ENCODE measurements at places on chromosomes 3 and 15.

DNA sequence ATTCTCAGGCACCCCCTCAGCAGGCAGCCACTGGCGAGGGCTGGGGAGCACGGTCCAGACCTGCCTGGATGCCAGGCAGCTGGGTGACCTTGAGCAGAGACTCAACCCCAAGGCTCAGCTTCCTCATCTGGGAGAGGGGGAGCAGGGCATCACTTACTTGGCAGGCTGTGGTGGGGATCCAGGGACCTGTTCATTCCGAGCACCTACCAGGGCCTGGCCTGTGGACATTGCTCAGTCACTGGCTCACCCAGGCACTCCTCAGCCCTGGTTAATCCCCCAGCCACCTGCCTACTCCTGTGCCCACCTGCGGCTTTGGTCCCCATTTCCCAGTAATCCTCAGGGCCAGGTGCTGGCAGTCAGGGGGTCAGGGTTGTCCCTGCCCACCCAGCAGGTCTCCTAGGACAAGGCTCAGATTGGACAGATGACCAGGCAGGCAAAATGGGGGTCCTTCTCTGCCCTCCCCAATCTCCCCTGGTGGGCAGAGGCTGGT lies 9.3 kb upstream of the RPL29 start:
- no peak for DNase-seq

DNA sequence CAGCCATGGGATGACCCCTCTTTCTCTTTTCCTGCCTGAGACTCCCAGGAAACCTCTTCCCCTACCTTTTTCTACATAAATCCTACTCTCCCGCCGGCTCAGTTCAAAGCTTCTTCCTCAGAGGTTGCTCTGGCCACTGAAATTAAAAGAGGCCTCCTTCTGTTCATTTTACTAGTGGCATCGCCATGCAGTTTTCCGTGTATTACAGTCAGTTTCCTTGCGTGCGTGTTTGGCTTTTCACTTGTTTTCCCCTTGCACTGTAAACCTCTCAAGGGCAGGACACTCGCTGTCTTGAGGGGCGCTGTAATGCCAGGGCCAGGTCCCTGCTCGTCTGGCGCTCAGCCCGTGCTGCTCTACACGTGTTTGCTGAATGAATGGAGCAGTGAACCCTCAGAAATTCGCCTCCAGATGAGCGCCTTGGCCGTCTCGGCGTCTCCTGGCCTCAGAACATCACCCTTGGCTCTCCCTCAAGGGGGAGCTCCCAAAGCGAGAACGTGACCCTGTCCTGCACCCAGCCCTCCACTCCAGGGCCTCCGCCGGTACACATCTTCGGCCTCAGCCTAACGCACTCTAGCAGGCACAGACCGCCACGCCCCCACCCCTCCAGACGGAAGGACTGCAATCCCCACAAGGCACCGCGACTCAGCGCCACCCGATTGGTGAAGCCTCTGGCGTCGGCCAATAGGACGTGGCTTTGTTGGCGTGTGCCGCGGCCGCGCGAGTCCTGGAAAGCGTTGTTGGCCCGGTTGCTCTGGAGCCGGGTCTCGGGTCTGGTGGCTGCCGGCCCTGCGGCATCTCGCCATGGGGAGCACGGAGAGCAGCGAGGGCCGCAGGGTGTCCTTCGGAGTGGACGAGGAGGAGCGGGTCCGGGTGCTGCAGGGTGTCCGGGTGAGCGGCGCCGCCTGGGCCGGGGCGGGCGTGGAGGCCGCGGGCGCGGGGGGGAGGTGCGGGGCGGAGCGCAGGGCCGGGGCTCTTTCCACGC lies at the start of gene CHCHD6:
TSS of gene CHCHD6 (plus strand) at position 729 of the 982 bp plus-strand sequence. CDS start at position 802, 73 bp downstream.
- DNase-seq: peak; percentile 99

- DNase-seq: peak; percentile 13
Measured at GRCh38 chr3:71542521-71543370, 40.8 kb downstream of the FOXP1 start.

DNA sequence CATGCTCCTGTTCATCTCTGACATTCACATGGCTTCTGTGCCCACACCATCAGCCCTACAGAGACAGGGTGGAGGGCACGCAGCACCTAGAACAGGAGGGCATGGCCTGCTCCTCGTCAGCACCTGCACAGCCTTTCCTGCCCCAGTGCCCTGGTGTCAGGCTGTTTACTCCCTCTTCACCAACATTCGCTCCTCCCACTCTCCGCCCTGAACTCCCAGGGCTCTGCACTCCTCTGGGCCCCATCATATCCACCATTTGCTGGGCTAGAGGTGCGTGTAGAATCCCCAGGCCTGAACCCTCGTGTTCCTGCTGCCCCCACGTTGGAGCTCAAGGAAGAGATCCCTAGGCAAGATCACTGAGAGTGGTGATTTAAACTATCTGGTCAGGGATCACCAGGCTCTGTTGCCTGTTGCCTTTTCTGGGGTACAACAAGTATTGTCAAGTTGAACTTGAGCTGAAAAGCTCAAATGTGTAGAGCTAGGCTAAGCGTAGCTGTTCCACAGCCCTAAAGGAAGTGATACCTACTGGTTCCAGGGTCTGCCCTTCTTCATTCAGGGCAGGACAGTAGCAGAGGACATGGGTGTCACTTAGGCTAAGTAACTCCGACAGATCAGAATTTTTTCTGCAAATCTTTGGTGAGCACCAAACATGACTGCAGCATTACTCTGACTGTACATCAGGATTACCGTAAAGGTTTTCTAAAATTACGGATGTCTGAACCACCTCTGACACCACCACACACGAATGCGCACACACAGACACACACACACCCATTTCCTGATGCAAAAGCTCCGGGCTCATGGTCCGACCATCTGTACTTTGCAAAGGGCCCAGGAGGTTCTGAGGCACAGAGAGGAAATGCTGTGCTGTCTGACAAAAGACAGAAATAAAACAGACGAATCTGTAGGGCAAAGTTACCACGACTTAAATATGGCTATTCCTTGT lies 43.7 kb upstream of the GNB5 start:
- DNase-seq: no peak

DNA sequence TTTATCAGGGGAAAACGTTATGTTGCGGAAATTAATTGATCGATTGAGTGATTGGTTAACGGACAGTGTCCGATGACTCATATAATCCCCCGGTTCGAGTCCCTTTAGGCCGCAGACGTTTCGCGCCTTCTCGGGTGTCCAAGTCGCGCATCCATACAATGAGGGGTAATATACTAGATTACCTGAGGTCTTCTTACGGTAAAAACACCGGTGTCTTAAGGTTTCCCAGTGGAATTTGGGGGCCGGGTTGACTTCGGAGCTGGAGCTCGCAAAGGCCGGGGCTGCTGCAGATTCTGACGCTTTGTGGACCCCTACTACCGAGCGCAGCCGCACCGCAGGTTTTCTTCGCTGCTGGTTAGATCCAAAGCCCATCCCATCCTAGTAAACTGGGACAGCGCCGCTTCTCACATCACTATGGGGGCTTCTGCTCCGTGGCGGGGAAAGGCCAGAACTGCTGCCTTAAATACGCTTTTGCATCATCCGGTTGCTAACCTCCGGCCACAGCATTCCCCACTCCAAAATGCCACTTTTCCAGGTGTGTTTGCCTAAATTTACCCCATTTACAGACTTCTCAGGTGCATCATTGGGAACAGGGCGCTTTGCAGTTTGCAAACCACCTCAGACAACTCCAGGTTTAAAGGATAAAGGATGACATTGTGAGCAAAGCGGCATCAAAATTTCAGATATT lies 858 bp upstream of the SACM1L start:
- DNase-seq: peak; percentile 86

- DNase-seq: no peak
Measured at GRCh38 chr3:73451301-73451944, 173.3 kb downstream of the PDZRN3 start.

DNA sequence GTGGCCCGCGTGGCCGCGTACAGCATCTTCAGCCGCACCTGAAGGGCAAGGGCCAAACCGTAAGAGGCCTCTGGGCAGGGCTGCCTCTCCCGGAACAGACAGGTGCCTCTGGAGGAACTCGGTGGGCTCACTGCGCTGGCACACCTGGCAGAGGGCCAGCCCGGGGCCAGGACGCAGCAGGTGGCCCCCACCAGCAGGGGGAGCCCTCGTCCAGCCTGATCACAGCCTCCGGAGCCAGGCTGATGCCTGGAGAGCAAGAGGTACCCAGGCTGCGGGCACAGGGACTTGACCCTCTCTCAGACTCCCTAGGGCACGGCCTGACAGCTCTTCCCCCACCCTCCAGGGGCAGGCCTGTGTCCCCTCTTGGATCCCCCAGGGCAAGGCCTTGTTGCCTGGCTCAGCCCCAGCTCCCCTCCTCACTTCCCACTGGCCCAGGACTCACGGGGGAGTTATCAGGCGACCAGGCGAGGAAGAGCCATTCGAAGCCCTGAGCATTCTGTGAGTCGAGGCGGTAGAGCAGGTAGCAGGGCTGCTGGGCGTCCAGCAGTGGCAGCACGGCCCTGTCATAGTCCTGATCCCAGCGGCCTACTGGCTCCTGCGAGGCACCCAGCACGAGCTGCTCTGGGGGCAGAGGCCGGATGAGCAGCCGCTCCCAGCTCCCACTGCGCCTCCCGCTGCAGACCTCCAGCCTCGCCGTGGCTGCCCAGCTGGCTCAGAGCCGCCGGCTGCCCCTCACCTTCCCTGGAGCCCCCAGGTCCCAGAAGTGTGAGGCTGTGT lies 6.2 kb upstream of the TLR9 start:
- DNase-seq: peak; percentile 70

DNA sequence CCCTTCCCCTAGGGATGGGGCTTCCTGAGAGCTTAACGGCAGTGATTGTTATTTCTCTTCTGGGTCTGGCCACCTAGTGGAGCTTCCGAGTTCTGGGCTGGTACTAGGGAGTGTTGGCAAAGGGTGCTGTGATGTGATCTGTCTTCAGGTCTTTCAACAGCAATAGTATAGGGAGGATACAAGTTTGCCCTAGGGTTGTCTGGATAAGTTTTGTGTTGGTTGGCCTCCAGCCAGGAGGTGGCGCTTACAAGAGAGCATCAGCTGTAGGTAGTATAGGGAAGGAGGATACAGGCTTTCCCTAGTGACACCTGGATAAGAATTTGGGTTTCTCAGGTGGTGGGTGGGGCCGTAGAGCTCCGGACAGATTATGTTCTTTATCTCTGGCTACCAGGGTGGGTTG lies 19.2 kb upstream of the CPOX start:
- peak; percentile 30 for DNase-seq

- DNase-seq: peak; percentile 82
Measured at GRCh38 chr3:160739079-160739478, 17.0 kb upstream of the PPM1L start.

DNA sequence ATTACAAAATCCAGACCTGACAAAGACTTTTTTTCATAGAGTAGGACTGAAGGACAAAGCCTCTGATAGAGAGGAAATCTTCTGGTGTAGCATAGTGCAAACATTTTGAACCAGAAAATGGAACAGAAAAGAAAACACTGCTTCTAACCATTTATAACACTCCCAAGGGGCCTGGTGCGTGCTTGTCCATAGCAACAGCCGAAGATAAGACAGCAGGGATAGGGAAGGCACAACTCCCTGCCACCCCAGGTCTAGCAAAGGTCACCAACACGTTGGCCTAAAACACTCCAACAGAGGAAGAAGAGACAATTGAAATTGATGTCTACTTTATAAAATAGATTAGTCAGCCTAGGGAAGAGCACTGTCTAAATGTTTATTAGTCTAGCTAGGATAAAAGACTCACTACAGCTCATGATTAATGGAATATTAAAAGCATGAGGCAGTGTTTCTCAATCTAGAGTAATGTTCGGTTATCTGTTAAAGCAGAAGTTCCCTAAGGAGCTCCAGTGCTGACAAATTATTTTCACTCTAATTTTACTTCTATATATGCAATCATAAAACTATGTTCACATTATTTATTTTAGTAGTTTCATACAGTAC lies 145.2 kb downstream of the P3H2 start:
- no peak for DNase-seq

- DNase-seq: no peak
Measured at GRCh38 chr15:77783636-77784035, 150.9 kb upstream of the LINGO1 start.

GRCh38 chr3:172129850-172130716 lies 90.7 kb downstream of the FNDC3B start:
- DNase-seq: no peak

DNA sequence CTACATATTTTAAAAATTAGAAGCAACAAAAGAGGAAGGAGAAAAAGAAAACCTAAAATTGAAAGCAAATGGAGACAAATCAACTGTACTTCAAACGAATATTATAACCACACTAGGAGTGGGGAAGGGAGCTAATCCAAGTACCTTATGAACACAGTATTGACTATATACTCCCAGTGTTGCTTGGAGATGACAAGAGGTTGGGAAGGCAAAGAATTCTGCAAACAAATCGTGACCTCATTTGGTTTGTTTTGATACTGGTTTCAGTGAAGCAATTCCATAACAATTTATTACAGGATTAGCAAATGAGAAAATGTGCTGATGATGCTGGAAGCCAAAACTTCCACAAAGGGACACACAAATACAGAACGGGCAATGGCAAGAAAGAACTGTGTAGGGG lies 268.1 kb downstream of the ULK4 start:
- no peak for DNase-seq

GRCh38 chr3:150520408-150520807 lies 25.9 kb downstream of the SERP1 start:
- DNase-seq: no peak

- peak; percentile 8 for DNase-seq
Measured at GRCh38 chr15:67066041-67066958, 898 bp downstream of the SMAD3 start.
